ENCODE measurements at places on chromosomes 3 and 15.

DNA sequence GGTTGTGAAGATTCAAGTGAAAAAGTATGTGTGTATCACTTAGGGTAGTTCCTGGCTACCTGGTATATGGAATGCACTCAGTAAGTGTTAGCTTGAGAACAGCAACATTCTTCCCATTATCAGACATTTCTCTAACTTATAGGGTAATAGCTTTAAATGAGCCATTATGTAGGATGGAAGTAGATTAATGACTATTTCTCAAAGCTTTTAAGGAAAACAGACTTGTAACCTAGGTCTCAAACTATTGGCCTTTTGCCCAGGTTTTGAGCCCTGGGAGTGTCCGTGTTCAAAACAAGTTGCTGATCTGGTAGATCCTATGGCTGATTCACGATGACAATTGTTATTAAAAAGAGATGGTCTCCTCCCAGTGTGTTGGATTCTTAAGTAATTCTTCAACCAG is 129.1 kb upstream of the UMPS start:
- ATAC-seq = peak; percentile 82

DNA sequence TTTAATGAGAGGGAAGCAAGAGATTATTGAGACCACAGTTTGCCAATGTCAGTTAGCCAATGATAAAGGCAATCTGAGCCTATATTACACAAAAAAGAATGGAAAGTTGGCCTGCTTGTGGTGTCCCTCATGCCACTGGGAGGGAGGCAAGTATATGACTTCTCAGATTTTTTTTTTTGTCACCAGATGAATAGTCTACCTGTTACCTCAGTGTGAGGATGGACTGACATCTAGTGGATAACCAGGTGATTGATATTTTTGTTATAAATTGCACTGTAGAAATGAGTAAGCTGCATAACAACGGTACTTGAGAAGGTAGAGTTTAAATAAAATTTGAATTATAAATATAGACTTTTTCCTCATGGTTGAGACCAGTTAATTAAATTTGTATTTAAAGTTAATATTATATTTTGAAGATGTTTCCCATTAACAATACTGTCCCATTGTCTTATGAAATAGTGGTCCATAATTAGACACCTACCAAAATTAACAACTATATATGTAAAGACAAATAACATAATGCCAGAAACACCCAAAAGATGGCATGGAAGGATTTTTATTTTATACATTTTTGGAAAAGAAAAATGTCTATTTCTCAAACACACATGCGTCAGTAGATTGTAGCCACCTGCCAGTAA is 237.8 kb upstream of the GADL1 start:
- ATAC-seq = peak; percentile 82

DNA sequence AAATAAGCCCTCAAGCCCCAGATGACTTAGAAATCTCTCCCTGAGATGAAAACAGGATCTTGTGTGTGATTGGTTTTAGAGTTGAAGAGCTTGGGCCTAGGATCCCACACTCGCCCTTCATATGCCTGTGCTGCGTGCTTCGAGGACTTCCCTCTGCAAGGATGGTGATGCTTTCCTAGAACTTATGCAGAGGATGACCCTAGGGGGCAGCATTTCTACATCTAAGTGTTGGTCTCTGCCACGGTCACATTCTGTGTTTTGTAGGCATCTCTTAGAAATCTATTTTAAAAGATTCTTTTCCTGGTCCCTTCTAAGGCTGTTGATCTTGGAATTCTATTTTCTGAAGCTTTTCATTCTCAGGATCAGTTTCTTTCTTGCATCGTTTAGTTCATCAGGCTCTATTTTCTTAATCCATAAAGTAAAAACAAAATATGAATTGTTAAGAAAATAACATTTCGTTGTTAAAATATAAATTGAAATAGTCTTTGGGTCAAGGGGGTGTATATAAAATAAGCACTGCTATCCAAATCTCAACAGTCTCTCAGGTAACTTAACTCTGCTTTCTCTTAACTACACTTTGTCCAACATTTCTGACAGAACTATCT is 45.7 kb downstream of the WDR76 start:
- ATAC-seq = peak; percentile 55

- ATAC-seq = no peak
These were observed 62.9 kb upstream of the GCNT3 start for GRCh38 chr15:59548501-59549226.

DNA sequence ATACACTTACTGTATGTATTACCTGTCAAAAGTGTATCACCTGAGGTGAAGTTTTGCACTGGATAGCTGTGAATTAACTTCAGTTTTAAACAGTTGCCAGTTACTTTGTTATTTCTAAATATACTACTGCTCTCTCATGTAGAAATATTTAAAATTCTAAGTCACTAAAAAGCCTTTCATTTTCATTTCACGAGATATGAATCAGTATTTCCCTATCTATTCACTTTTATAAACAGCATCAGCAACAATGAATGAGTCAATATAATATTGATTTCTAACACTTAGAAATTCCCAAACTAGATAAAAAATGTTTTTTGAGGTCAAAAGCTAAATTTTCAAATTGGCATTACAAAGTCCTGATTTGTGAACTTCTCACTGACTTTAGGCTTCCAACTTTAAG is 32.6 kb downstream of the UBE3A start:
- no peak for ATAC-seq

DNA sequence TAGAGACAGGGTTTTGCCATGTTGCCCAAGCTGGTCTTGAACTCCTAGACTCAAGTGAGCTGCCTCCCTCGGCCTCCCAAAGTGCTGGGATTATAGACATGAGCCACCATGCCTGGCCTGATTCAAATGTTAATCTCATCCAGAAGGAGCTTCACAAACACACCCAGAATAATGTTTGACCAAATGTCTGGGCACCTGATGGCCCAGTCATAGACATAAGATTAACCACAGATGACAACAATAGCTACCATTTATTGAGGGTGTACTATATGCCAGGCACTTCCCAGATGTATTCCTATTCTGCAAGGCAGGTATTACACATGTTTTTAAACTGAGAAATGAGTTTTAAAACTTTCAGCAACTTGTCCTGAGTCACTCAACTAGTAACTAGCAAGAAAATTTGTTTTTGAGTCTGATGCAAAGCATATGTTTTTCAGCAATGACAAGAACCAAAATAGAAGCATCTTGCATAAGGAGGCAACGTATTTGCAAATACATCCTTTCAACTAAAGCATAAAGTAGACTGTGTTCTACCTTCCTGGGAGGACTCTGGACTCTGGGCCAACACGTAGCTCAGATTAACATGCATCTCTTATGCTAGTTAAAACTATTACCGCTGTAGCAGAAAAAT is 8.1 kb upstream of the SPG21 start:
- no peak for ATAC-seq

- ATAC-seq = no peak
These were observed 40.7 kb downstream of the C2CD4B start for GRCh38 chr15:62124176-62124972.

DNA sequence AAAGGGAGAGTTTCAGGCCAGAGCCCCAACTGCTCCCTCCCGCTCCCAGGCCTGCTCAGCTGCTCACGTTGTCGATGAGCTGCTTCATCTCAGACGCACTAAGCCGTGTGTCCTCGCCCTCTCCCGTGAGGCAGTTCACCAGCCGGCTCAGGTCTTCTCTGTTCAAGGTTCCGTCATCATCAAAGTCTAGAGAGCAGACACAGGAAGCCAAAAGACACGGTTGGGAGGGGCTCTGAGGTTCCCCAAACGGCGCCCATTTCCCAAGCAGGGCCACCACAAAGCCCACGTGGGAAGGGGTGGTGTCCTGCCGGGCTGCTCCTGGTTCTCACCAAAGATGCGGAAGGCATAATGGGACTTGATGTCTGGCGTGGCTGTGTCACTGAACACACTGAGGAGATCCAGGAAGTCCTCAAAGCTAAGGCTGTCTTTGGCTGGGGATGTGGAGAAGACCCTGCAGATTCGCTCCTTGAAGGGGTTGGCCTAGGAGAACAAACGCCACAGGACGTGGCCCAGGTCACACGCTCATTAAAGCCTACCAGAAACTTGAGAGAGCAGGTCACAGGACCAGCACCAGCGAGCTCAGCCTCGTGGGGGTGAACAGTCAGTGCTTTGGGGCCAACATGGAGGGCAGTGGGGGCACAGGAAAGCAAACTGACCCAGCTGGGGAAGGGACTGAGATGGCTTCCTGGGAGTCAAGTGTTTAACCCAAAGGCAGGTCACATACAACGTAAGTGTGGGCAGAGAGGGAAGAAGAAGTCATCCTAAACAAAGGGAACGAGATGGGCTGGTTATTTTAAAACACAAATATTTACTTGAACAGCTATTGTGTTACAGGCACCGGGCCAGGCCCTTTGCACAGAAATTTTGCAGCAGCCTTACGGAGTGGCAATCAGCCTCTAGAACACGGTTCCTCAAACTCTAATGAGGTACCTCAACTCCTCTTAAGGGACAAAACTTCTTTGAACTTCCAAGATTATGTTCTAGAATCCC is 2.4 kb downstream of the CIB1 start:
- peak; percentile 20 for ATAC-seq

- ATAC-seq = no peak
These were observed 11.6 kb upstream of the NRROS start for GRCh38 chr3:196627918-196628231.

- no peak for ATAC-seq
These were observed 470.2 kb downstream of the MAGI1 start for GRCh38 chr3:65568497-65568896.

DNA sequence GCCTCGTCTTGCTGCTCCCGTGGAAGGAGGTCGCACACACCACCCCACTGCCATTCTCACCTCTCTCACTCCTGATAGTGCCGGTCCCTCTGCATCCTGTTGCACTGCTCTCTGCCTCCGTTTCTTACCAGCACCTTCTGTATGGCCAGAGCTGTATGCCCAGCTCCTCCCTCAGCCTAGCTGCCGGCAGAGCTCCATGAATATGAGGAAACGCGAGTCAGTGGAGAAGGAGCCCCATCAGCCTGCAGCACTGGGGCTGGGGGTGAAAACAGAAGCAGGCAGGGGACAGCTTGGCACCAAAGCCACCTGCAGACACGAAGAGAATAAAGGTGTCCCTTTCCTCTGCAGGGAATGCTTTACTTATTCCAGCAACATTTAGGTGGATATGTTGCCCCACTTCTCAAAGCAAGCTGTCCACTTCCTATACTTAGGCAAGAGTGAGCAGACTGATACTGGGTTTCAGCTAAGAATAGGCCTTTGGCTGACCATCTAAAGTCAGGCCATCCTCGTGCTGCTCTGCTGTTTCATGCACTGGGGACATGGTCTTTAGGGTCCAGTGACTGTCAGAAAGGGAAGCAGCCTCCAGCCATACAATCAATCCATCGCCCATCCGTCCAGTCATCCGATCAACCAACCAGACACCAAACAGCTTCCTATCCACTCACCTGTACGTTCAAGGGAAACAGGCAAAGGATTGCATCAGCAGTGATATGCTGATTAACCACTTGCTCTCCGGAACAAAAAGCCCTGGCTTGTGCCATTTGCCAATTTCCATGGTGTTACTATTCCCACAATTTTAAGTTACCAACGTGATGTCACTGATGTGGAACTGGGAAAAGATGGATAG is 222.7 kb downstream of the XXYLT1 start:
- no peak for ATAC-seq

GRCh38 chr3:78825118-78825857 is 942.5 kb downstream of the ROBO1 start:
- no peak for ATAC-seq

DNA sequence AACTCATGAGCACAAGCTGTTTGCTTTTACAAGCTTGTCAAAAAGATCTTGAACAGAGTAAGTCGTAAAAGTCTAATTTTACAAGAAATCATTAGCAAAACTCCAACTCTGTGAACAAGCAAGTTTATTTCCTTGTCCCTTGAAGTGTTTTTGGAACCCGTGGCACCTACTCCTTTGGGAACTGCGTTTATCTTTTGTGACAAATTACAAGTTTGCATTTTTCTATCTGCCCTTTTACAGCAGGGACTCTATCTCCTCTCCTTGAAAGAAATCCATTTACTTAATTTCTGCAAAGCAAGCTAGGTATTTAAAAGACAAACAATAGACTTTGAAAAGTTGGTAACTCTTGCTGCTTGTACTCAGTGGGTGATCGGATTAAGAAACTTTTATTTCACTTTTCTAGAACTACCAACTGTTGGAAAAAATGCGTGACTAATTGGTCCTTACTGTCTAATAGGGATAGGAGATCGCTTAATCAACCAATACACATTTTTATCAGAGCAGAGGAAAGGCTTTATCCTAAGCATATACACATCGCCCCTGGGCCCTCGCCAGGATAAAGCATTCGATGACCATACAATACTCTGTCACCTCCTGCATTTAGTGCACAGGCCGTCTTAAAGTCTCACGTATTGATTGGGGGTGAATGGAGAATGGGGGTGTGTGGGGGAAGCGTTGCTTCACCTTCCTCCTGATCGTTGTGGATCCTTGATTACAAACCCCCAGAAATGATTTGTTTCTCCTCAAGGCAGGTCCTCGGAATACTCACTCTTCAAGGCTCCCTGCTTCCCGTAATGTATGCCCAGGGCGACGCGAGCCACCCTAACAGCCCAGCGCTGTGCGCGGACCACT is 1.7 kb downstream of the PRTG start:
- ATAC-seq = no peak

GRCh38 chr3:33299395-33300081 is 22.3 kb downstream of the FBXL2 start:
- peak; percentile 43 for ATAC-seq

- no peak for ATAC-seq
These were observed 435.0 kb downstream of the CNTN6 start for GRCh38 chr3:1527786-1528185.

DNA sequence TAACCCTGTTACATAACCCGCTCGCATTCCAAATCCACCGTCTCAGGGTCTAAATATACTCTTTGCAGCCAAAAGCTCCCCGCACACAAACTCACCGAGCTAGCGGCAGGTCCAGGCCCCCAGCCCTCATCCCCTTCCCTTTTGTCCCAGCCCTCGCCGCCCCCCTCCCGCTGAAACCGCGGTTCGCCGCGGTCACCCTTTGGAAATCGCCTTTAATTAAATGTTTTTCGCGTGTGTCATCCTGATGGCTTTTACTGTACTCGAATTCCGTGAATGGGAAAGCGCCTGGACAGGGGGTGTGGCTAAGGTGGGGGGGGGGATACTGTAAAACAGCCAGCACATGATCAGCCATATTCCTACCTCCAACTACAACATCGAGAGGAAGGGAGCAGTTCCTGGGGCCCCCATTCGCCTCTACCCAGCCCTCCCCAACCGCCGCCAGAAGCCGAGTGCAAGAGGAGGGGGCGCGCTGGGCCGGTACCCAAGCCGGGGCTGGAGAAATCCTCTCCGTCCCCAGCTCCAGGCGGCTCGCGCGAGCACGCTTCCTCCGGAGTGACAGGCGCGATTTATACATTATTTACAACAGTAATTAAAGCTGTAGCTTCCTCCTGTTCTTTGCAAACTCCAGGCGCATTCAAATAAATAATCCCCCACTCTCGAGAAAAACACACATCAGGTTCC is 1.7 kb downstream of the RORA start:
- no peak for ATAC-seq

DNA sequence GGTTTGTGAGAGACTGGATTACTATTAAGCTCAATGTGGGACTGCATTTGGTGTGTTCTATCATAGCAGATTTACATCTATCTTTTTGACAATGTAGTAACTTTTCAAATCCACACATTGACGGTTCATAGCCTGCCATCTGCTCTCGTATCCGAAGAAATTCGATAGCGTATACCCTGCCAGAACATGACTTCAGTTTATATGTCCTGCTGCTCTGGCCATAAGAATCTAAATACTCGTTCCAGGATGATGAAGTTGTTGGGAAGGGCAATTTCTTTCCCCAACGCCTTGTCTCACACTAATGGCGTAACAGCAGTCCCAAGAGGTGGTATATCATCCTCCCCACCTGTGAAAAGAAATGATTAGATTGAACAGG is 180.0 kb downstream of the LSAMP start:
- no peak for ATAC-seq

- no peak for ATAC-seq
These were observed 18.7 kb downstream of the RTP3 start for GRCh38 chr3:46516521-46516920.

All from esophagus mucosa (tissue), 1 donor.